ENCODE measurements at places on chromosomes 5 and 9. TPM values are rescaled to one million over a fixed set of nuclear protein-coding genes. Genes with fewer than 3 reads are reported as not detected.

DNA sequence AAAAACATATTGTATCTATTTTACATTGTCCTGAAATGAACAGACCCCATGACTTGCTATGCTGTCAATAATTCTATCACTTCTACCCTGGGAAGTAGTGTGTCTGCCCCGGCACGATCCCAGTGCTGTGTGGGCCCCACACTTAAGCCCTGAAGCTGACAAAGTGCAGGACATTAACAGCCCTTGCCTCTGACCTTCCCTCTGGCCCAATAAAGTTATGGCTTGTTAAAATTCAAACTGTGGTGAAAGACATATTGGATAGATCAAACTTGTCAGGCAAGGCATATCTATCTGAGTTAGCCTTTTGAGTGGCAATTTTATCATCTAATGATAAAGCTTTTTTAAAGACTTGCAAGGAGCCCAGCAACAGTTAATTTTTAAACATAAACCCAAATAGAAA lies 229.2 kb downstream of the SPOCK1 start:
- no peaks in the 10 kb centered on the region for H3K4me1 ChIP-seq
- DNase-seq: no peak
- H3K27ac ChIP-seq: no peak overlapping the region
- no peaks in the 10 kb centered on the region for H3K36me3 ChIP-seq

DNA sequence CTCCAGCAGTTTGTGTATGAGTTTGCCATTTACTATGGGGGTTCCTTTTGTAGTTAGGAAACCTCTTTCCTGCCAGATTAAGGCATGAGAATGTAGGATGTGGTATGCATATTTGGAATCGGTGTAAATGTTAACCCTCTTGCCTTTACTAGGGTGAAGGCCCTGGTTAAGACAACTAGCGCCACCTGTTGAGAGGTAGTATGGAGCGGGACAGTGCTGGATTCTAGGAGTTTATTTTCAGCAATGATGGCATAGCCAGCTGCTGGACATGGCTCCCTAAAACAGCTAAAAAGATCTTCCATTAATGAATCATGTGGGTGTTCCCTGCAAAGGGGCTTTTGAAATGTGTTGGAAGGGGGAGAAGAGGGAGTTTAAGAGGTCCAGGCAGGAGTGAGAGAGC lies 30.7 kb upstream of the GPX3 start:
- H3K4me1 ChIP-seq: no peaks in the 10 kb centered on the region
- no peaks in the 10 kb centered on the region for H3K27me3 ChIP-seq
- DNase-seq: no peak
- no peaks in the 10 kb centered on the region for H3K36me3 ChIP-seq
- no peak overlapping the region for H3K27ac ChIP-seq

DNA sequence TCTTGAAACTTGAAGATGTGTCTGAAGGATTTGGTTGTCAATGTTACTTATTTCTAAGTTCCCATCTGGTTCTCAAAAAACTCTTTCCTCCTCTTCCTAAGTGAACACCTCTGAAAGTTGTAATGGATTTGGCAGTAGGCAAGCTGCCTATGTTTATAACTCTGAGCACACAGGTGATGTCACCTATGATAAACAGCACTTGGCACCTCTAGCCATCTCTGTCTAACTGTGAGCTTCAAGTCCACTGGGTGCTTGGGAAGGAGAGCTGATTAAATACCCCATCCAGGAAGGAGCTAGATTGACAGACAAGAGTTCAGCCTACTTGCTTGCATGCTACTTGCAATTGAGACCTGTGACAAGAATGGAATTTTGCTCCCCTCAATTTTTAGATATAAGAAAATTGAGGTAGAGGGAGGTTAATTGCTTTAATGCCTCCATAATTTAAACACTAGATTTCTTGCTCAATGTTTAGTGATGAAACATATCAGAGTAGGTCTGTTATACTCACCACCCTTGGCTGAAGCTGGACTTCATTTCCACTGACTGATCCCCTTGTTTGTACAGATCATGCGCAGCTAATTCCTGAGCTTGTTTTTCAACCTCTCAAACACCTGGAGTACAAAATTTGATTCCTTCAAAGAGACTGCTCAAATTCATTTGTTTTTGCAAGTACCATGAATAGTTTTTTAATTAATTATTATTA lies 49.9 kb downstream of the PDE4D start:
- no peak overlapping the region for H3K27ac ChIP-seq
- no peaks in the 10 kb centered on the region for H3K4me1 ChIP-seq
- H3K4me3 ChIP-seq: no peak overlapping the region
- H3K27me3 ChIP-seq: no peaks in the 10 kb centered on the region

- no peak overlapping the region for H3K27ac ChIP-seq
- no peak overlapping the region for H3K4me3 ChIP-seq
- no peaks in the 10 kb centered on the region for H3K4me1 ChIP-seq
Observed at GRCh38 chr5:80761176-80761575, 106.4 kb upstream of the DHFR start.

The FCN2 gene
- 1.8 TPM for total RNA-seq

The SLC6A19 gene
- total RNA-seq: not detected

DNA sequence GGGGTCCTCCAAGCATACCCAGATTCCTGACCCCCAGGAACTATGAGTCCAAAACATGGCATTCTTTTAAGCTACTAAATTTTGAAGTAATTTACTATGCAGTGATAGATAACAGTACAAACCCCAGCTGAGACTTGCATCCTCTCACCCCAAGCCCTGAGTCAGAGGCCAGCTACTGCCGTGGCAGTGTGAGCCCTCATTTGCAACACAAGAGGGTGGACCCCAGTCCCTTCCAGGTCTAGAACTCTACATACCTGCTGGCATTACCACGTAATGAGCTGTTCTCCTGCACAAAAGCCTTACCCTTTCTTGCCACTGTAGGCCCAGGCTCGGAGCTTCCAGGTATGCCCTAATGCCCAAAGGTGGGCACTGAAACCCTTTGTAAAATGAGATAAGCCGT lies 108.6 kb upstream of the ERCC6L2 start:
- H3K4me3 ChIP-seq: no peak overlapping the region
- no peaks in the 10 kb centered on the region for H3K27me3 ChIP-seq
- no peaks in the 10 kb centered on the region for H3K36me3 ChIP-seq
- no peak overlapping the region for H3K27ac ChIP-seq
- H3K4me1 ChIP-seq: no peaks in the 10 kb centered on the region

DNA sequence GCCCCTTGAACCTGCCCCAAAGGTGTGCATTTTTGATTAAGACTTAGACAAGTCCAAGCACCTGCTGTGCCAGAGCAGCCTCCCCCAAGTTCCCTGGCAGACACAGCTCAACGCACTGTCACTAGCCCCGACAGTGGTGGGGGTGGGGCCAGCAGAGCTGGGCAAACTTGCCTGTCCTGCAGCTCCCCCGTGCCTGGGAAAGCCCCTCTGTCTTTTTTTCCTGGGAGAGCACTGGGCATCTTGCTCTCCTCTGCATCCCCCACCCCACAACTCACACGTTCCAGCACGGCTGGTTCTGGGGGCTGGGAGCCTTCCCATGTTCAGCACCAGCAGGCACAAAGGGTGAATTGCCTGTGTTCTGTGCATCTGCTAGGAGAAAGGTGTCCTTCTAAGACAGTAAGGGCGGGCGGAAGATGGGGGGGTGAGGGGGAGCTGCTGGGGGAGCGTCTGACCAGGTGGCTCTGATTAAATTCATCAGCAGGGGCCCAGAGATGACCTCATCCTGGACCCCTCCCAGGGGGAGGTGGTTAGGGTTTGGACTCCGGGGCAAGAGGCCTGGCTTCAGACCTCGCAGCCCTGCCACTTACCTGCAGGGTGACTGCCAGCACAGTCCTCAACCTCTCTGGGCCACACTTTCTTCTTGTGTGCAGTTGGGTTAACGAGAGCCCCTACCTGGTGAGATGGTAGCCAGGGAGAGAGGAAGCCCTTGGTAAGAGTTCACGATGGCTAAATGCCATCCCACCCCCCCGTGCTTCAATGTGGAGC lies 23.5 kb downstream of the HMCN2 start:
- H3K27ac ChIP-seq: no peak overlapping the region
- no peaks in the 10 kb centered on the region for H3K36me3 ChIP-seq
- no peak for DNase-seq
- no peaks in the 10 kb centered on the region for H3K27me3 ChIP-seq
- H3K4me1 ChIP-seq: no peaks in the 10 kb centered on the region
- no peak overlapping the region for H3K4me3 ChIP-seq

The COL23A1 gene
- 2.6 TPM for total RNA-seq

GRCh38 chr5:131384616-131385214 lies 120.9 kb downstream of the CDC42SE2 start:
- H3K27ac ChIP-seq: no peak overlapping the region
- no peaks in the 10 kb centered on the region for H3K27me3 ChIP-seq
- H3K4me1 ChIP-seq: no peaks in the 10 kb centered on the region

The RNF145 gene
- 68.2 TPM for total RNA-seq

DNA sequence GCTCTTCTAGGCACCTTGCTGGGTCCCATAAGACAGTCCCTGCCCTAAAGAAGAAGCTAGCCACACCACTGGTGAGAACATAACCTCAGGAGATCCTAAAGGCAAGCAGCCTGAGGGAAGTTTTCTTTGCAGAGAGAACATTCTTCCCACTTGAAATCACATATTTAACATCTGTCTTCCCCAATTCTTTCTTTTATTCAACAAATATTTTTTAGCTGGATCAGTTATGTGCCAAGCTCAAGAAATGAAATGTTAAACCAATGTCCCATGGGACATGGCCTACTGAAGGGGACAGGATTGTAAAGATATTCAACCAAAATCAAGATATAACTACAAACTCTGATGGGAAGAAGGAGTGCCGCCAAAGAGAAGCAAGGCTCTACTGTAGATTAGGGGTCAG lies 36.5 kb downstream of the FOXI1 start:
- no peak for DNase-seq
- no peak overlapping the region for H3K4me3 ChIP-seq
- no peak overlapping the region for H3K27ac ChIP-seq
- no peaks in the 10 kb centered on the region for H3K4me1 ChIP-seq
- no peaks in the 10 kb centered on the region for H3K36me3 ChIP-seq
- no peaks in the 10 kb centered on the region for H3K27me3 ChIP-seq

The SLC6A3 gene
- total RNA-seq: 0.15 TPM

Measured in breast epithelium (tissue), 4 donors.